Activated CD4-positive, alpha-beta memory T cell treated with anti-CD3 and anti-CD28 coated beads for 36 hours (primary cell): ENCODE measurements at places on chromosomes 3 and 15. TPM values are rescaled to one million over a fixed set of nuclear protein-coding genes. Genes with fewer than 3 reads are reported as not detected.

The CHRD gene
- total RNA-seq: not detected

- DNase-seq: no peak
These were observed 145.1 kb upstream of the PLSCR5 start for GRCh38 chr3:146750196-146750595.

- no peak for DNase-seq
These were observed 28.9 kb upstream of the LPP start for GRCh38 chr3:188125076-188125475.

GRCh38 chr15:76359152-76359551, 22.6 kb downstream of the ISL2 start:
- DNase-seq: no peak

DNA sequence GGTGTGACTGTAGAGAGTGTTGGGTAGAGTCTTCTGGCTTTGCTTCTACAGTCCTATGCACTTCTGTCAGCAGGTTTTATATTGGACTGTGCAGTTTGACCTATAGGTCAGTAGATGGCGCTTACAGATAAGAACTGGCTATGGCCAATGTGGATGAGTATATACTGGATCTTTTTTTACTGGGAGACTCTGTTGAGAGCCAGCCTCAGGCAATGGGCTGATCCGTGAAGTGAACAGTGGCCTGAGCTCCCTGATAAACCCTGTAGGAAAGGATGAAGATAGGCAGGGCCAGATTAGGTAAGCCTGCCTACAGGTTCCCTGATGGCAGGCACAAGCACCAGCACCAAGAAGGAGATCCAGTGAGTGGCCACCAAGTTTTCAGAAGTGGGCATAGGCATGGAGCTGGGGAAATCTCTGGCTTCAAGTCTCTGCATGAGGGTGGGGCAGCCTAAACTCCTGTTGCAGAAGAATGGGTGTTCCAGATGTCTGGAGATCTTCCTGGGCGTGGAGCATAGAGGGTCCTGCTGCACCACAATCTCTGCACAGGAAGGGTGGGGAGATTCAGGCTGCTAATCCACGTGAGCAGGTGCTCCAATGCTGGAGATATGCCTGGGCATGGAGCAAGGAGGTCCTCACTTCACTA, 326.0 kb upstream of the SGO1 start:
- no peak for DNase-seq

DNA sequence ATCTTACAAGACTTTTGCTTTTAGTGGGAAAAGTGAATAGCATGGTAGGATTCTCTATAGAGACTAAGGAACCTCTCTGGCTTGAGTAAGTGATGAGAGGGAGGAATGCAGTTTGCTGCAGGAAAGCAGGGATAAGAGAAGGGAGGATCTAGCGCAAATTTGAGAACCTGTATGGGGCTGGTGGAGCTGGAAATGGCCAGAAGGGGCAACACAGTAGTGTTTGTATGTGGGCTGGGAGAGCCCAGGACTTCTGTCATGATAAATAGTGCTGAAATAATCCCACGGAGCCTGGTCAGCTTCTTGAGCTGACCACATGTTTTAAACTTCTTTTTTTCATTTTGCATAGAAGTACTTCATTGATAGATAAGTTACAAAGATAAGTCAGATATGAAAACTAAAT, 11.2 kb upstream of the SHC4 start:
- DNase-seq: no peak
